CD4-positive, alpha-beta T cell treated with Interleukin-2 at 100 ng/mL for 4 hours (primary cell): ENCODE measurements at places on chromosomes 5 and 9.

- DNase-seq = no peak
Observed at GRCh38 chr9:136055715-136056545, 39.2 kb downstream of the NACC2 start.

DNA sequence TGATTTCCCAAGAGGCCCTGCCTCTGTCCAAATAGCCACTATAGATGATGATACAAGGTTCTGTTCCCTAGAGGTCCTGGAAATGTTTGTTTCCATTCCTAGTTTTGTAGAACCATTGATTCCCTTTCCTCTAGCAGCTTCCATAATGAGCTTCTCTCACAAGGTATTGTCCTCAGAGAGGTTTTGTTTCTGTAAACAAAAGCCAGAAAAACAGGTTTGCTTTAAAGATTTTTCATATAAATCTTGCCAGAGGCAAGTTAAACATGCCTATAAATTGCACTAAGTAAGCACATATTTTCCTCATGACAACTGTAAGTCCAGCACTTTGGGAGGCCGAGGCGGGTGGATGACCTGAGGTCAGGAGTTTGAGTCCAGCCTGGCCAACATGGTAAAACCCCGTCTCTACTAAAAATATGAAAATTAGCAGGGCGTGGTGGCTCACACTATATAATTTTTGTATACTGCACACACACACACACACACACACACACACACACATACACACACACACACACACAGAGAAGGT is 1787.7 kb downstream of the EFNA5 start:
- DNase-seq = no peak

- no peak for DNase-seq
Observed at GRCh38 chr9:80146466-80146865, 574.7 kb downstream of the TLE4 start.

DNA sequence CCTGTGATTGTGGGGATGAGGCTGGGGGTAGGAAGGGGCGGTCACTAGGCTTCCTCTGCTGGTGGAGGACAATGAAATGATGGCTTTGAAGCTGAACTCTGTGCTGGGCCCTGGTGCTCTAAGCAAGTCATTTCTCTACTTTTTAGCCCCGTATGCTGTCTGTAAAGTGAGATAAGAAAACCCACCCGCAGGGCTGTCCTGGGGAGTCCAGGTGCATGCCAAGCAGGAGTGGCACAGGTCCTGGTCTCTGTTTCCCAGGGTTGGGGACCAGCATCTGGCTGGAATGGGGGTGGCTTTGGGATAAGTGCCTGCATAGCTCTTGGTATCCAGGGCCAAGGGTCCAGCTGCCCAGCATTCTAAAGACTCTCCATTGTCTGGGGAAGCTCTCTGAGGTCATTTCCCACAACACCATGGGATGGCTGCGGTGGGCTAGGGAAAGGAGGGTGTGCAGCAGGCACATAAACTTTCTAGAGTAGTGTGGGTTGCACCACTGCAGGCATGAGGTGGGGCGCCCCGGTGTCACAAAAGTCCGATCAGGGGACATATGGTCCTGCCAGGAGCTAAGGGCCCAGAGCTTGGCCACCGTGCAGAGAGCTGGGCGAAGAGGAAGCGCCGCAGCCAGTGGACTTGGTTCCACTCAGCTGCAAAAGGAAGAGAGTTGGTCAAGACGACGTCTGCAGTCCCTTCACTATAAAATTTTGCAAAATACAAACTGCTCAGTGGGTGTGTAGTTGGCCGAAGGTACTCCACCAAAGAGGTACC is 25.6 kb upstream of the GTF3C5 start:
- no peak for DNase-seq

DNA sequence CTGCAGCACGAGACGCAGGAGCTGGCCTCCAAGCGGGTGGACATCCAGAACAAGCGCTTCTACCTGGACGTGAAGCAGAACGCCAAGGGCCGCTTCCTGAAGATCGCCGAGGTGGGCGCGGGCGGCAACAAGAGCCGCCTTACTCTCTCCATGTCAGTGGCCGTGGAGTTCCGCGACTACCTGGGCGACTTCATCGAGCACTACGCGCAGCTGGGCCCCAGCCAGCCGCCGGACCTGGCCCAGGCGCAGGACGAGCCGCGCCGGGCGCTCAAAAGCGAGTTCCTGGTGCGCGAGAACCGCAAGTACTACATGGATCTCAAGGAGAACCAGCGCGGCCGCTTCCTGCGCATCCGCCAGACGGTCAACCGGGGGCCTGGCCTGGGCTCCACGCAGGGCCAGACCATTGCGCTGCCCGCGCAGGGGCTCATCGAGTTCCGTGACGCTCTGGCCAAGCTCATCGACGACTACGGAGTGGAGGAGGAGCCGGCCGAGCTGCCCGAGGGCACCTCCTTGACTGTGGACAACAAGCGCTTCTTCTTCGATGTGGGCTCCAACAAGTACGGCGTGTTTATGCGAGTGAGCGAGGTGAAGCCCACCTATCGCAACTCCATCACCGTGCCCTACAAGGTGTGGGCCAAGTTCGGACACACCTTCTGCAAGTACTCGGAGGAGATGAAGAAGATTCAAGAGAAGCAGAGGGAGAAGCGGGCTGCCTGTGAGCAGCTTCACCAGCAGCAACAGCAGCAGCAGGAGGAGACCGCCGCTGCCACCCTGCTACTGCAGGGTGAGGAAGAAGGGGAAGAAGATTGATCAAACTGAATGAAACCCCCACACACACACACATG is 654 bp downstream of the PURA start:
- DNase-seq = peak; percentile 30

GRCh38 chr5:157107508-157107907 is 1.3 kb downstream of the HAVCR2 start:
- DNase-seq = no peak

GRCh38 chr5:170749911-170750431 is 33.6 kb upstream of the GABRP start:
- no peak for DNase-seq

DNA sequence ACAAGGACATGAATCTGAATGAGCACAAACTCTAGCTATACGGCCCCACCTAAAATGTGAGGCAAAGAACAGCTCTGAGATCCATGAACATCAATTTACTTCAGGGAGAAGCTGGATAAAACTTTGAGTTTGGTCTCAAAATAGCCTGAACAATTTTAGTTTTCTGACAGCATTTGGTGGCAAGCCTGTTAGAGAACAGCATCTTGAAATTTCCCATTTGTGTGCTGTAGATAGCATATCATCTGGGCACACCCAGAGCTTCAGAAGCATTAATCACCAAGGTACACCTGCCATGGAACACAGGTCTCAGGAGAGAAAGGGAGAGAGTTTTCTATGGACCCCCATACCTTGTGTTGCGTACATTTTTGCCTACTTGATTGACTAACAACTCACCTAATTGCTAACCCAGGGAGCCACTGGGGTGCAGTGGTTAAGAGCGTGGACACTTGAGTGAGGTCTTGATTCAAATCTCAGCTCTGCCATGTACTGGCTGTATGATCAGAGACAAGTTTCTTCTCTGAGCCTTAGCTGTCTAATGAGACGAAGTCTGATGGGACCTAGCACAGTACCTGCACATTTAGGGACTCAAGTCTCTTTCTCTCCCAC is 264.9 kb downstream of the PIK3R1 start:
- no peak for DNase-seq

DNA sequence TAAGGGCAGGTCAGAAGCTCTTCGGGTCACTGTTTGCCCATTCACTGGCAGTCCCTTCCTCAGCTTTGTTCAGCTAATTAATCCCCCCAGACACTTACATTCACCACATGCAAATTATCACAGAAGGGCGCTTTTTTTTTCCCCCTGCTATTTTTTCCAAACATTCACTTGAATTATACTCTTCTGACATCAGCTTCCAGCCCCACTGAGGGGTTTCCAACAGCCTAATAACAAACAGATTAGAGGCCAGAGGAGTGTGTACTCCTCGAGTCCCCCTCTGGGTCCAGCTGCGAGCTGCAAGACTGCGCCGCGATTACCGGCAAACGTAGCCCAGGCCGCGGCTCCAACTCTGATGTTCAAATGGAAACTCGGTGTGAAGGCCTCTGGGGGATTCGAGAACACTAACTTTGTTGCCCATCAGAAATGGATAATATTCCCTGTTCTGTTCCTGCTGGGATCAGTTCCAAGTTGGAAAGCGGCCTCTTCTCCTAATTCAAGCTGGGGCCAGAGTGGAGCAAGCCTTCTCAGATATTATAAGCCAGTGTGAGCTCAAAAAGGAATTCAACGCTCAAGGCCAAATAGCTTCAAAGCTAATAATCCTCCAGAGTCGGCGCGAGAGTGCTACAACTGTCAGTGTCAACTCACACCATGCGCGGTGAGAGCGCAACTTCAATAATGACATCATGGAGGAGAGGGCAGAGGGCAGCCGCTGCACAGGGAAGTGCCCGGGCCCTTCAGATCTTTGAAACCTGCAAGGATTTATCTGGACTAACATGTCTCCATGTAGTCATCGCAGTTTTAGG is 560.8 kb downstream of the BNC2 start:
- DNase-seq = no peak
